ENCODE measurements at places on chromosomes 5 and 9. TPM values are rescaled to one million over a fixed set of nuclear protein-coding genes. Genes with fewer than 3 reads are reported as not detected.

- no peak for DNase-seq
Observed at GRCh38 chr9:92494856-92495255, 12.6 kb upstream of the ASPN start.

DNA sequence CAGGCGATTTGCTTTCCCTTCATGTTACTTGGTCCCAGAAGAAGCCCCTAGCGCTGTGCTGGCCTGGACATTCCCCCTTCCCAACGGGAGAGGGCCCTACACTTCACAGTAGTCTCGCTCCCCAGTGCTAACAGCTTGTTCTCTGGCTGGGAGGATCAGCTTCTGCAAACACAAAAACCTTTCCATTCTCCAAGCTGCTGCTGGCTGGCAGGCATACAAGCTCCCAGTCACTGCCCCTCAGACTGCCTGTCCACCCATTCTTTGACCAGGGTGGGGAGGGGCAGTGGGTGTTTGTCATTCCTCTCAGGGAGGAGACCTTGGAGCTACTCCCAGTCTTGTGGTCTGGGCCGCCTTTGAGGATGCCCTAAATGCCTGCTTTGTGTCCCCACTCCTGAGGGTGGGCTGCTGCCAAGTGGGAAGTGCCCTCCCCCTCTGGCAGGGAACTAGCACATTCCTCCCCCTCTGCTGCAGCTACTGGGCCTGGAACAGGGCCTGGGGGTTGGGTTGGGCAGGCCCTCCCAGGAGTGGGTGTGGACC, 20.8 kb downstream of the ENHO start:
- DNase-seq, result no peak

Gene LVRN
- not detected for total RNA-seq

Gene ZBTB5
- 16.4 TPM for total RNA-seq

Gene FAM174A
- 5.1 TPM for total RNA-seq

DNA sequence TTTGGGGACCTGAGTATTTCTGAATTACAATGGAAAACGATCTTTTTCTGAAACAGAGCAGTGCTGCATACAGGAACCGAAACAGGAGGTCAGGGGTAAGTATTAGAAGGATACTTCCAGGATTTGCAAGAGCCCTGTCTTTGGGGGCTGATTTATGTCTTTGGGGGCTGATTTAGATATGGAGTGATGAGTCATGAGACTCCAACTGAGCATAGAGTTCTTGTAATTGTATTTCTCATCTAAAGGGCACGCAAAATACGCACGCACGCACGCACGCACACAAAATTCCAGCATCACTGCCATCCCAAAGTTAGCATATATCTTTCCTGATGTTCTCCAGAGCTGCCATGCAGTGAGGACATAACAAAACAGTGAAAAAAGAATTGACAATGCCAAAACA, 414.8 kb upstream of the CCNH start:
- no peak for DNase-seq

- DNase-seq, result peak; percentile 37
Observed at GRCh38 chr9:131233995-131234394, 42.3 kb downstream of the FAM78A start.

Gene VCP
- 156 TPM for total RNA-seq

DNA sequence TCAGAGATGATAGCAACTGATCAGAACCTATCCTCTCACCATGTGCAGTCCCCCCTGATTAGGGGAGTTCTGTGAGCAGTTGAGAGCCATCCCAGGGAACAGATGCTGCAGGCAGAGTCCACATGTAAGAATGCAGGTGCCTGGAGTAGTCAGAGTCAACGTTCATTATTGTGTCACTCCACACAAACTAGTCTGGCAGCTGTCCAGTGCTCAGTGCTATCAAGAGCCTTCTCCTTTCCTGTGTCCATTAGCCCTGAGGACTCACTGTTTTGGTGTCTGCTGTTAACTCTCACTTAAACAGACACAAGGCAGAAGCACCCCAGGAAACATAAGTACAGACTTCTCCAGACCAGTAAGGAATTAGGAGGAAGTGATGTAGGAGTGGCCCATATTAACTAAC, 2.5 kb downstream of the SH3TC2 start:
- DNase-seq, result no peak

GRCh38 chr9:4661611-4662010, 483 bp upstream of the PLPP6 start:
- DNase-seq, result no peak

DNA sequence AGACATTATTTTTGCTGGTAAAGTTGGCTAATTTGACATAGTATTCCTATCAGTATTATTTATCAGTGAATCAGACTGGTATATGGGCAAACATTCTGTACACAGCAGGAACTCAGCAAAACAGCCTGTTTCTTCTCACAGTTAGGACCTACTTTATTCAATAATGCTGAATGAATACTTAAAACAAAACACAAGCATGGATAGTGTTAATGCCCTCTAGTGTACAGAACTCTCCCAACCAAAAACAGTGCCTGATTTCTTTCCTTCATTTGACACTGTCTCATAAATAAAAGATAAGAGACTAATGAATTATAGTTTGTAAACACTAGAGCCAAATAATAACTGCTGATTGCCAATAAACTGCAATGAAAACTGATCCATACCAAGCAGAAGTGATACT, 1113.3 kb downstream of the PTPRD start:
- DNase-seq, result no peak

DNA sequence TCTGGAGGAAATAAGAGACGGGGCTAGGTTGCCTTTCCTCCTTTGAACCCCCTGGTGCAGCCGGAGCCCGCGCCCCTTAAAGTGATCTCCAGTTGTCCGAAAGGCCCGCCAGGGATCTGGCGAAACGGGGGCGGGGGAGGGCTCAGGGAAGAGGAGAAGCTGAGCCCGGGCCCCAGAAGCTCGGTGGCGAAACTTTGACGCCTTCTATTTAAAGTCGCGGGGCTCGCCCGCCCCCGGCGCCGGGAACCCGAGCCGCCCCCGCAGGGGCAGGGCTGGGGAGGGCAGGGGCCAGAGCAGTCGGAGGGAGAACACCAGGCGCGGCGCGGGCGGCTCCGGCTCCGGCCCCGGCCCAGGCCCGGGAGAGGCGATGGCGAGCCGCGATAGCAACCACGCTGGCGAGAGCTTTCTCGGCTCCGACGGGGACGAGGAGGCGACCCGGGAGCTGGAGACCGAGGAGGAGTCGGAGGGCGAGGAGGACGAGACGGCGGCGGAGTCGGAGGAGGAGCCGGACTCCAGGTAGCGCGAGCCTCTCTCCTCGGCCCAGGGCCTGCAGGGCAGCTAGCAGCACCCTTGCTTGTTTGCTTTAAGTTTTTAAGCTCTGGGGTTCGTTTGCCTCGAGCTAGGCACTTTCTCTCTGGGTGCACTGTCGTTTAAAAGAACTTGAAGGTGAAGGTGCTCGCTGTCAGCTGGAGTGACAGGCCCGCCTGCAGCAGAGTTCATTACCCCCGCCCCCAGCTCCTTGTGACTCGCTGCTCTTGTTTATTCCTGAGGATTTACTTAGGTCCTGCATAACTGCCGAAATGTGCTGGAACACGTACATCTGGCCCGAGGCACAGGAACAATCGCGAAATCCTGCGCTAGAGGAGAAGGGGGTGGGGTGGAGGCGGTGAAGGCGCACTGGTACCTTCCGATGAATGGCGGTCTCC, at the start of gene CMYA5:
CMYA5 (plus strand) TSS at position 296 of the 926 bp plus-strand sequence; CDS start at position 368, 72 bp downstream.
- DNase-seq, result no peak

DNA sequence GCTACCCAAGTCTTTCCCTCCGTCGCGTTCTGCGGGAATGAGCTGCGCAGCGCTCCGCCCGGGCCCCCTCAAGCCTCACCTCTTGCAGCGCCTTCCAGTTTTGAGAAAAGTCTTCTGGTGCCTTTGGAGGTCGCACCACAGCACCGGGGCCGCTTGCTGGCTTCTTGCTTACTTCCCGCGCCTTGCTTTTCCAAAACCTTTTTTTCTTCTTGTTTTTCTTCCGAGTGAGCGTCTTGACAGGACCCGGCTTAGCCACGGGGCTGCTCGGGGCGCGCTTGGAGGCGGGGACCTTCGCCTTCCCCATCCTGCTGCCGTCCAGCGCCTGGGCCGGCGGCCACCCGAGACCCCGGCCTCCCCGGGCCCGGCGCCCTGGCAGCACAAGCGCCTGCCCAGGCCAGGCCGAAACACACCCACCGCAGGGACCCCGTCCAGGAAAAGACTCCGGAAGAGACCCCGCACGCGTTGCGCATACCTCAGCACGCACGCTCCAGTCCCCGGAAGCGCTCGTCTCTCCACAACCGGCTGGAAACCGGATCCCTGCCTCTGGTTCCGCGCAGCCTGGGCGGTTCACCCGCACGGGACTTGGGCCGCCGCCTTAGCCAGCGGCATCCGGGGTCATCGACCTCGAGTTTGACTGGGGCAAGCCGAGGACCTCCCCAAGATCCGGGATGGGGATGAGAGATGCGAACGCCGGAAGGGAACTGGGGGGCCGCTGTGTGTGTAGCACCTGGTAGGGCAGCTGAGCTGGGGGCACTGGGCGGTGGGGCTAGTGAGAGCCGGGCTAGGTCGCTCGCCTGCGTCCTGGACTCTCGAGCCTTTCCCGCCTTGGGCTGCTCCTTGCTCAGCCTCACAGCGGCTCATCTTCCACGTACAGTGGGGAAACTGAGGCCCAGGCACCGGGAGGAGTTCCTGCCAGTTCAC, at the start of gene REXO4:
REXO4 (minus strand) TSS at position 470 of the 921 bp plus-strand sequence; CDS start at position 304, 166 bp downstream.
- DNase-seq, result peak; percentile 84

DNA sequence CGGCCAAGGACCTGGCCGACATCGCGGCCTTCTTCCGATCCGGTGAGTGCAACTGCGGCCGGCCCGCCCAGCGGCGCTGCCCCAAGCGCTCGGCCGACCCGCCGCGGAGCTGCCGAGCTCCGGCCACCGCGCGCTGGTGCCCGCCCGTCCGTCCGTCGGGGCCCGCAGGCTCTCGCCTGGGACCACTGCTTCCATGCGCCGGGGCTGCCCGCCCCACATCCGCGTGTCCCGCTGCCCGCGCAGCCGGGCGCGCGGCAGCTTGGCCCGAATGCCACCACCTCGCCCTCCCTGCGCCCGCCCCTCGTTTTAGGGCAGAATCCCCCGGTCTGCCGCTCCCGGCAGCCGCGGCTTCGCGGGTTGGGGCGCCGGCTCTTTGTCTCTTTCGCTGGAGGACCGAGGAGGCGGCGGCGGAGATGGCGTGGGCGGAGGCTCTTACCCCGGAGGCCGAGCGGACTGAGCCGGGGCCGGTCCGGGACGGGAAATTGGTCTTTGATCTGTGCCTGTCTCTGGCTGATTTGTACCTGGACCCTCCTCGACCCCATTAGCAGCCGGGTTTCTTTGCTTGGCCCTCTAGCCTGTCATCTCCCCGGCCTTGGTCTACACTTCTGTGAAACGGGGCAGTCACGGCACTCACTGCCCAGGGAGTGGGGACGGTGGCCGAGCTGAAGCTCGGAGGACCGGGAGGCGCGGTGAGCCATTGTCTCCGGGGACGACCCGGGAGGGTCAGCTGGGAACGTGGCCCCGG, 871 bp downstream of the TRIO start:
- peak; percentile 20 for DNase-seq

Gene MTRR
- total RNA-seq, result 97.1 TPM

Gene BTNL3
- not detected for total RNA-seq

- no peak for DNase-seq
Observed at GRCh38 chr9:91166796-91167366, 194.8 kb downstream of the AUH start.

Gene PCDHB13
- total RNA-seq, result 0.11 TPM
